ENCODE measurements at places on chromosomes 6 and 20.

DNA sequence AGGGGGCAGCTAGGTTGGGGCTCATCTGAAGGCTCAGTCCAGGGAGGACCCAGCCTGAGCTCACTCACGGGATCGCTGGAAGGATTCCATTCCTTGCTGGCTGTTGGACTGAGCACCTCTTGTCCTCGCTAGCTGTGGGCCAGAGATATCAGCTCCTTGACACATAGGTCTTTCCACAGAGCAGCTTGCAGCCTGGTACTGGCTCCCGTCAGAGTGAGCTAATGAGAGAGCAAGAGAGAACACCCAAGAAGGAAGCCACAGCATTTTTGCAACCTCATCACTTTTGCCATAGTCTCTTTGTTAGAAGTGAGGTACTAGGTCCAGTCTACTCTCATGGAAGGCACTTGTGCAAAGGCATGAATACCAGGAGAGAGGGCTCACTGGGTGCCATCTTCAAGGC lies 179.9 kb downstream of the CDC5L start:
- DNase-seq: no peak

DNA sequence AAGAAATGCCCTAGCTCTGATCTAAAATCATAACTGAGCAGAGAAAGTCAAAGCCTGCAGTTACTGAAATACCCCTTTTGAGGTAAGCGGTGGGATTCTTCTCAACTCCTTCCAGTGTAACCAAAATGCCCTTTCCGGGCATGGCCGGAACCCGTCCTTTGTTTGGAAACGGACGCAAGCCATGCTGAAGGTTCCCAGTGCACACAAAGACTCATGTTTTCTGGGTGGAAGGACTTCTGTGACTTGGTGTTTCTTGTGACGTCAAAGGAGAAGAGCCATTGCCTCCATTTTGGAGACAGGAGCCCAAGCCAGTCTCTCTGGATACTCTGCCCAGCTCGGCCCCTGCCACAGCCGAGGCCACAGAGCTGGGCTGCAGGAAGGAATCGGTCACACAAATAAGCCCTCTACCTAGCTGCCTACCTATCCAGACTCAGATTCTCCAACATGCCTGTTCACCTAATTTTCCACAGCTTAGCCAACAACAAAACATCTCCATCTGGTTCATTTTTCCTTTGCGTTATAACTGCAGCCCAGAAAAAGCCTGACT lies 182.8 kb downstream of the TBXT start:
- DNase-seq: no peak

DNA sequence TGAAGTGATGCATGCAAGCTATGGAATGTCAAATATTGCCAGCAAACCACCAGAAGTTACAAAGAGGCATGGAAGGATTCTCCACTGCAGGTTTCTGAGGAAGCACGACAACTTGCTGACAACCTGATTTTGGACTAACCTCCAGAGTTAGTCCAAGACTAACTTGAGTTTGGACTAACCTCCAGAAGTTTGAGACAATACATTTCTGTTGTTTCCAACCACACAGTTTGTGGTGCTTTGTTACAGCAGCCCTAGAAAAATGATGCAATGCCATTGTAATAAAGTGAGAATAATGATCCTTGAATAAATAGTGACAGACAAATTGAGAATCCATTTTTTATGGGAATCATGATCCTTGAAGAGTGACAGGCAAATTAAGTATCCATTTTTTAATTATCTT lies 169.9 kb upstream of the HDDC2 start:
- DNase-seq: no peak

DNA sequence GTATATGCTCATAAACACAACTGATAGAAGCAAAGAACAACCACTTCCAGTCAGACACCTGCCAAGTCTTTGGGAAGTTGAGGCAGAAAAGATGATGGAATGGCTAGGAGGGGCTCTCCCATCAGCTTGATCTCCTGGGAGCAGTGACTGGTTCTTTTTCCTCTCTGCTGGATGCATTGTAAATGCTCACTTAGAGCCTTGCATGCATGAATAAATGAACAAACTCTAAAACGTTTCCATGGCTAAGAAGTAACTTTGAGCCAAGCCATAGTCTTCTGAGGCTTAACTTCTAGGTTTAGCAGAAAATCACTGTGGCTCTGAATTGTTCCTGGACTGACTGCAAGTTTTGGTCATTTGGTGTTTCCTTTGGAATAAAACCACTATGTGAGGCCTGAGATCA lies 166.4 kb upstream of the CITED2 start:
- DNase-seq: no peak

GRCh38 chr6:138572167-138572875 lies 73.0 kb upstream of the NHSL1 start:
- no peak for DNase-seq

DNA sequence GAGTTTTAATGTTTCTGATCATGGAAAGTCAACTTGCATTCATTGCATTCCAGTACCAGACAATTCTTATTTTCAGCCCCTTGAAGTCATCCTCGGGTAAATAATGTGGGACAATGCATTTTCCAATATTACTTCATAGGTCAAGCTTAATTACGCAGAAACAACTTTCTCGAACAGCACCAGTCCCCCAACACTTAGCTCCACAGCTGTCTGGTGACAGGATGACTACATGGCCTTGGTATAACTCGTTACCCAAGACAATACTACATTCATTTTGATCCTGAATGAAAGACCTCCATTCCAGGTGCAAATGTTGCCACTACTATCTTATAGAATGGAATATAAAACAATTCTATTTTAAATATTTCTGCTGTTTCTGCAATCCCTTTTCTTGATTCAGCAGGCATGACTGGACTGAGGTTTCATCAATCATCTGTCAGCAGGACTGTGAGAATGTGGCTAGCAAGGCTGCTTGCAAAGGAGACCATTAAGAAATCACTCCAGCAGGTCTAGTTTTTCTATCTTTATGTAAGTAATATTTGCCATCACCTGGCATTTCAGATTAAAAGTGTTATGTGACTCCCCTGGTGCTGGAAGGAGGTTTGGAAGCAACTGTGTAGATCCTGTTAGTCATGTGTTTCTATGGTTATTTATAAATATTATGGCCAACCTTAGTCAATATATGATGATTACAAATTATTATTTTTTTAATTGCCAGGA lies 147.9 kb downstream of the HAO1 start:
- DNase-seq: no peak

DNA sequence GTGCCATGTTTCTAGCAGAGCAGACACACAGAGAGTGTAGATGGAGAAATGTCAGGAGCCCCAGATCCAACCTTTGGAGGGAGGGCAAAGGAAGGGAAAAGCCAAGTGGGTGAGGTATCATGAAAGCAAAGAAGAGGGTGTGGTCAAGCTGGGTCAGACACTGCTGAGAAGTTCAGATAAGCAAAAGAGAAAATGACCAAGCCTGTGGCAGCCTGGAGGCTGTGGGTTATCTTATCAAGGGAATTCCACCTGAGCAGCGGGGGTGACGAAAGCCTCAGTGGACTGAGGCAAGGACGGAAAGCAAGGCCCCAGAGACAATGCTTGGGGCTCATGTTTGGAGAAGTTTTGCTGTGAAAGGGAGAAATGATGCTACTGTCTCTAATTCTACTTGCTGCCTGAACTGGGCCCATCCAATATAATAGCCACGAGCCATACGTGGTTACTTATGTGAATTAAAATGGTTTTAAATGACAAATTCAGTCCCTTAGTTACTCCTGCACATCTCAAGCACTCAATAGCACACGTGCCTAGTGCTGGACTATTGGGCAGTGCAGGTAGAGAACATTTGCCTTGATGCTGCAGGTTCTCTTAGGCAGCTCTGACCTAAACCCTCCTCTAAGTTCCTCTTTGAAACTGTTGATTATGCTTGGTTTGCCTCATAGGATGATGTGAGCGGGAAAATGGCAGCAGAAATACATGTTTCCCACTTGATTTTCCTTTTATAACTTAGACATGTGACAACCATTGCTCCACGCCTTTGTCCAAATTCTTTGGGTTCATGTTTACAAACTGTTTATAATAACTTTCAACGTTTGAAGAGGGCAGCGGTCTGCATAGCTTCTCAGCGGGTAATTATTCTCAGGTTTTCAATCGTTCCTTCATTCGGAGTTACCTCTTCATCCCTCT lies 63.7 kb downstream of the SLC22A23 start:
- DNase-seq: no peak

DNA sequence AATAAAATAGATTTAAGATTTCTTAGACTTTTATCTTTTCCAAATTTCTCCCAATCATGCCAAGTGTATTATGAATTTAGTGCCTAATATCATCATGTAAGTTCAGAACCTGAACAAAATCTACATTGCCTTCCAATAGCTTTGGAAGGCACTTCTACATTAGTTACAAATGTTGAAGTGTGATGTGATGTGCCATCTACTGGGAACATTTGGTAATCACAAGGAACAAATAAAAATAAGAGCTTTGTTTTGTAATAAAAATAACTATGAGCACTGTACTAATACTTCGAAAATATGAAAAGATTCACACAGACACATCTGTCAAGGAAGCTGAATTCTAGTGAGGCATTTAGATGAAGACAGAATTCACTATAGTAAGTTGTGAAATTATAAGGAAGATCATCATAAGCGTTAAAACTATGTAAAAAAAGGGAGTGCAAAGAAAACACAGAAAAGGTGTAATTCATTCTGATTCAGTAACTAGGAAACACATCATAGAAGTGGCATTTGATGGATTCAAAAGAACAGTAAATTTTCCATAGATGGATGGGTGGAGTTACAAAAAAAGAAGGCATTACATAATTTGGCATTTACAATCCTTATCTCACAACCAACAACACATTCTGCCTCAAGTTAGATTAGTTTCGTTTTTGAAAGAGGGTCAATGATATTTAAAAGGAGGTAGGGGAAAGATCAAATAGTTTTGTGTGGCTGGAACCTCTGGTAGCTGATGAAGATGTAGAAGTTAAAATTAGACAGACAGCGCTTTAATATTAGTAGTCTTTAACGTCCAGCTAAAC lies 161.0 kb downstream of the ASCC3 start:
- DNase-seq: no peak

DNA sequence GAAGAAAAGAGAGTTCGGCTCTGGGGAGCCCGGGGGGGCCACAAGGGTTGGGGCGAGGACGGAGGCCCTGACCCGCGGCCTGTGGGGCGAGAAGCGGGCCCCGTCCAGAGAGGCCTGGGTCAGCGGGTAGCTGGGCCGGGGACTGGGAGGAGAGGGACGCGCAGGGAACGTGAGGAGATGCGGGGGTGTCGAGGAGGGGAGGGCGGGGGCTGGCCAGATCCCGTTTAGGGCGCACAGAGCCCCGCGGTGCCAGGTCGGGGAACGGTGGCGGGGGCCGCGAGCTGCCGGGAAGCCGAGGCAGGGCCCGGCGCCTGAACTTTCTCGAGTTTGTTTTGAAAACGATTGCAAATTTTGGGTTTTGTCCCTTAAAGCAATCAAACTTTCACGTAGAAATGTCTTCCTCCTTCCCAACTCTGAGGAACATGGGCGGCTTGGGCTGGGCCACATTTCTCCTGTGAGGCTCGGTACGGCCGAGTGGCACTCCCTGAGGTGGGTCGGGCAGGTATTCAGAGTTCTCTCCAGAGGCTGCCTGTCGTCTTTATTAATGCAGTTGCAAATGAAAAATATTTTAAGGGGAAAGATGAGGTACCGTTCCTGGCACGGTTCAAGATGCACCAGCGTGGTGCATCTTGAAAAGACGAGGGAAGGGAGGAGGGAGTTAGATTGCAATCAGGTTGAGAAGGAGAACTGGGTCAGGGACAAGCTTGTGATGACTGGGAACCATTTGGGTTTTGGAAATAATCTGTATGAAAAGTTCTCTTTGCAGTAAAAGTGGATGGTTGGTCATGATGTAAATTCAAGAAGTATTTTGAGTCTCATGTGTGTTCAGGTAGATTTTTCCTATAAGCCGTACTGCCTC lies 972 bp downstream of the RNF8 start:
- no peak for DNase-seq

- DNase-seq: no peak
These were observed 13.1 kb upstream of the PEX7 start for GRCh38 chr6:136809091-136809860.

DNA sequence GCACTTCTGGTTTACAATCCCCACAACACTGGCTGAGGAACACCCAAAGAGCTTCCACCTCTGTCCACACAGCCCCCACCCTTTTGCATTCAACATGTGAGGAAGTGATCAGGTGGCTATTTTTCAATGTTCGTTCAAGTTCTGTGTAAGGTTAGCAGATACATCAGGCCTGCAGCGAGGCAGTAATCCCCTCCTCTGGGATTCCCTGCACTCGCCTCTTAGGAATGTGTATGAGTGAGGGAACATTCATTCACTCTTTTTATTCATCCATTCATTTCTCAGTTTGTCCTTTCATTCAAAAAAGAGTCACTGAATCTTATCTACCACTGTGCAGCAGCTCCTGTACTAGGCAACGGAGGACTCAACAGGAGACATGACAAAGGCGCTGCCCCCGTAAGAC lies 236.4 kb upstream of the PRDM1 start:
- no peak for DNase-seq

- DNase-seq: no peak
These were observed 4.1 kb upstream of the VEGFA start for GRCh38 chr6:43765776-43766499.

DNA sequence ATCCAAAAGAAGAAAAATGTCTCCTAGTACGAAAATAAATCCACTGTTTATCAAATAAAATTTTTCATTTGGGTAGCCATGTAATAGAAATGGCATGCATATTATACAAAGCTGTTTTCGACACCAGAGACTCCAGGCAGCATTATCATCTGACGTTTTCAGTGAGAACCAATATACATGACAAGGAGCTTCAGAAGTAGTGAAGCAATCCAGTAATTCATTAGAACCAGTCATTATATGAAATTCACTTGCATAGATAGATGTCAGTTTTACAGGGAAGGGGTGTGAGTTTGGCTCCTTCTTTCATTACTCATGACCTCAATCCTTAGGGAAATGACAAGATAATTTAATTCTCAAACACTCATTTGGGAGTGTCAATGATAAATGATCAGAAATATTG lies 14.7 kb downstream of the HTR1B start:
- no peak for DNase-seq
